B cell (primary cell): ENCODE measurements at places on chromosomes 5 and 9.

- no peak for DNase-seq
Observed at GRCh38 chr5:66239034-66239433, 94.9 kb downstream of the SREK1 start.

DNA sequence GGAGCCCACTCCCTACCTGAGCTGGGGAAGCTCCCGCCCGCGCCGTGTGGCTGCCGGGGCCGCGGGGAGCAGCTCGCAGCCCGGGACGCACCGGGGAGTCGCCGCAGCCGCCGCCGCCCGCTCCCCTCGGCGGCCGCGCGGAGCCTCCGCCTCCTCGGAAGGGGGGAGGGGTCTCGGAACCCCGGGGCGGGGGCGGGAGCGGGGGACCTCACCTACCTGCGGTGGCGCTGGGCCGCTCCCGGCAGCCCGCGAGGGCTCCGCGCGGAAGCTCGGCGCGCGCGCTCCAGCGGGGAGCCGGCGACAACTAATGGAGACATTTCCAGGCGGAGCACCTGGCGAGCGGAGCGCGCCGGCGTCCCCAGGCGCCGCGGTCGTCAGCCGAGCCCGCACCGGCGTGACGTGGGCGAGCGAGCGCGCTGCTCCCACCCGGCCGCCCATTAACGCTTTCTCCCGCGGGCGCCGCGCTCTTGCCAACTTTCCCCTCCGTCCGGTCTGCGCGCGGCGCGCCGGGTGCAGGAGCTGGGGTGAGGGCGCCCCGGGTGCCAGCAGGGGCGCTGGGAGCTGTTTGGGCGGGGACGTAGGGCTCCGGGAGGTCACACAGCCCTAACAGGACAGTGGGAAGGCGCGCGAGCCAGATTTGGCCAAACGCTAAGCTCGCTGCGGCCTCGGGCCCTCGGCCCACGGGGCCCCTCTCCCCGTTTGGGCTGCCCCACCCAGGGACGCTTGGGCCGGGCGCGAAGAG, 4.3 kb upstream of the IRX4 start:
- DNase-seq, result no peak

DNA sequence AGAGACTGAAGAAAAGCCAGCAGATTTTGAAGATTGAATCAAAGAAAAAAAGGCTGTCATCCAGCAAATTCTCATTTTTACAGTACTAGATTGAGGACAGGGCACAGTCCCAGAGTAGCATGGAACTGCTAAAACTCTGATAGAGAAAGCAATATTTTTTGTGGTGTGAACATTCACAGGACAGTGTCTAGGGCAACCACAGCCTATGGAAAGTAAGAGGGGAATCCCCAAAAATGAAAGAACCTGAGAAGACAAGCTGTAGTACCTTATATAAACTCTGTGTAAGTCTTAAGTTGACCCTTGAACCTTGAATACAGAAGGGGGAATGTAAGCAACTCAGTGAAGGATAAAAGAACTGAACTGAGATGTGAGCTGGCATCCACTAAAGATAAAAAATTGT, 540.3 kb downstream of the HINT1 start:
- no peak for DNase-seq

- no peak for DNase-seq
Observed at GRCh38 chr5:33167541-33167940, 273.2 kb upstream of the TARS1 start.

- no peak for DNase-seq
Observed at GRCh38 chr5:150665044-150665443, 4.0 kb downstream of the MYOZ3 start.

- DNase-seq, result no peak
Observed at GRCh38 chr5:103565719-103566118, 3.1 kb upstream of the NUDT12 start.
